Ovary (tissue), 10 donors: ENCODE measurements at places on chromosomes 2 and 18.
A peak's percentile ranks its signal among the peaks of the same experiment; 100 is the strongest.

DNA sequence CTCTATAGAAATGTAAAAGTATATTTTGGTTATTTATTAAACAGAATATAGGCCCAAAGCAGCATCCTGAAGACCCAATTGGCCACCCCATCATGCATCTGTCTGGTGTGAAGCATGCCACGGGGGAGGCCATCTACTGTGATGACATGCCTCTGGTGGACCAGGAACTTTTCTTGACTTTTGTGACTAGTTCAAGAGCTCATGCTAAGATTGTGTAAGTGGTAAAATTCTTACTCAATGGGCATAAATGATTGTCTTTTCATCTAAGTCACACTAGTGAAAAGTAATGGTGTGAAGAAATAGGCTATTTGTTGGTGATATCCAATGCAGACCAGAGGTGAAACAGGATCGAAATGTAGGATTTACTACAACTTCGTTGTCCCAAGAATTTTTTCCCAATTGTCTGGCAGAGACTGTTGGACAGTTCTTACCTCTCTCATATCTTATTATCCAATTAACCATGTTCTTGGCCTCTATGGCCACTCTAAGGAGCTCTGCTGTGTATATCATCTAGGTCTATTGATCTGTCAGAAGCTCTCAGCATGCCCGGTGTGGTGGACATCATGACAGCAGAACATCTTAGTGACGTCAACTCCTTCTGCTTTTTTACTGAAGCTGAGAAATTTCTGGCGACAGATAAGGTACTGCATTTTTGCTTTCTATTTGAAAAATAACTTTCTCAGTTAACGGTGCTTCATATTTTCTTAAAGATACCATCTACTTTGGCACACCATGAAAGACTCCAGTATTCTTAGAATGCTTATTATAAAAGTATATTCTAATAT, 35.0 kb downstream of the AOX1 start:
- H3K36me3 ChIP-seq = no peaks in the 10 kb centered on the region
- no peak for DNase-seq
- H3K27me3 ChIP-seq = no peaks in the 10 kb centered on the region
- H3K27ac ChIP-seq = no peak overlapping the region
- H3K4me1 ChIP-seq = peaks cover 16% of the 10 kb centered on the region

GRCh38 chr18:72895548-72895947, 27.8 kb upstream of the NETO1 start:
- H3K4me3 ChIP-seq = no peak overlapping the region
- no peaks in the 10 kb centered on the region for H3K4me1 ChIP-seq
- DNase-seq = no peak
- no peaks in the 10 kb centered on the region for H3K27me3 ChIP-seq

GRCh38 chr2:189236066-189236465, 56.5 kb upstream of the COL5A2 start:
- H3K27me3 ChIP-seq = no peaks in the 10 kb centered on the region
- H3K36me3 ChIP-seq = no peaks in the 10 kb centered on the region
- no peak overlapping the region for H3K4me3 ChIP-seq
- no peaks in the 10 kb centered on the region for H3K4me1 ChIP-seq

DNA sequence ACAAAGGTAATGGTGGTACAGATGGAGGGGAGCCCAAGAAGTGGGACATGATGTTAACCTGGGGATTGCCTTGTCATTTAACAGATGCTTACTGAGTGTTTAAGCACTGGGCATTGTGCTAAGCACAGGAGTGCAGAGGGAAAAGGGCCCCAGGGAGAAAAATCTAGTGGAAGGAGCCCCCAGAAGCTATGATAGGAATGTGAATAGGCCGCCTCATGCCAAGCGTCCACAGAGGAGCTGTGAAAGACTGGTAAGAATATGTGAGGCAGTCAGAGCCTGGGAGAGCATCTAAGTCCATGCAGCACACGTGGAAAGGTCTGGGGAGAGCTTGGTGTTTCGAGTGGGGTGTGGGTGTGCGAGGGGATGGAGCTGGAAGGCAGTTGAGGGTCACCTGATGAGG, 5.5 kb downstream of the ZNF532 start:
- H3K4me1 ChIP-seq = peaks cover 20% of the 10 kb centered on the region
- H3K4me3 ChIP-seq = no peak overlapping the region
- no peaks in the 10 kb centered on the region for H3K27me3 ChIP-seq

DNA sequence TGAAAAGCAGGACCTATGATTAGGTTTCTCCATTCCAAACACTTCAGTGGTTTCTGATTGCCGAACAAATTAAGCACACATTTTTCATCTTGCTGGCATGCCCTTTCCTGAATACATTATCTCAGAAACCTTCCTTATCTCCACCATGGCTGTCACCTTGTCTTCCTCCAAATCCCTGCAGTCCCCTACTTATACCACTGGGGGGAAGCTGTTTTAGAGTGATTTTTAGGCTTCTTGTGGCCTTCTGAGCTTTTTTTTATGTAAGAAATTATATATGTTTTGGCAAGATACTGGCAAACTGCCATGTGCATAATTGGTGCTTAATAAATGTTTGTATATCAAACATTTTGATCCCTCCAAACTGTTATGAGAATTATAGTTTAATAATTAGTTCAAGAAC, 229.2 kb downstream of the MYT1L start:
- H3K27ac ChIP-seq = no peak overlapping the region
- H3K4me3 ChIP-seq = no peak overlapping the region
- H3K36me3 ChIP-seq = no peaks in the 10 kb centered on the region
- DNase-seq = no peak
- no peaks in the 10 kb centered on the region for H3K27me3 ChIP-seq

DNA sequence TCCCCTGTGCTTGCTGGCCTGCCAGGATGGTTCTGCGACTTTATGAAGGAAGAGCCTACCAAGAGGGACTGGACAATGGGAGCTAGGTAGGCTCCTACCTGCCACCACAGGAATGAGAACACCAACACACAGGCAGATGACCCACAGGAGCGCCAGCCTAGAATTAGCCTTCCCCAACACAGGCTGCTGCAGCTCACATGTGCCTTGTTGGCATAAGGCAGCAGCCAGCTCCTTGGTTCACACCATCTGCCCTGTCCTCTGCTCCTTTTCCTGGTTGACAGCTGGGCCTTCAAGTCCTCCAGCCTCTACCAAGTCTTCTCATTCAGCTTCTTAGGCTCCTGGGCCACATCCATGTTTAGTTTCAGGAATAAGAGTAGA, 705.4 kb upstream of the RAB6C start:
- H3K36me3 ChIP-seq = no peaks in the 10 kb centered on the region
- no peak overlapping the region for H3K4me3 ChIP-seq

DNA sequence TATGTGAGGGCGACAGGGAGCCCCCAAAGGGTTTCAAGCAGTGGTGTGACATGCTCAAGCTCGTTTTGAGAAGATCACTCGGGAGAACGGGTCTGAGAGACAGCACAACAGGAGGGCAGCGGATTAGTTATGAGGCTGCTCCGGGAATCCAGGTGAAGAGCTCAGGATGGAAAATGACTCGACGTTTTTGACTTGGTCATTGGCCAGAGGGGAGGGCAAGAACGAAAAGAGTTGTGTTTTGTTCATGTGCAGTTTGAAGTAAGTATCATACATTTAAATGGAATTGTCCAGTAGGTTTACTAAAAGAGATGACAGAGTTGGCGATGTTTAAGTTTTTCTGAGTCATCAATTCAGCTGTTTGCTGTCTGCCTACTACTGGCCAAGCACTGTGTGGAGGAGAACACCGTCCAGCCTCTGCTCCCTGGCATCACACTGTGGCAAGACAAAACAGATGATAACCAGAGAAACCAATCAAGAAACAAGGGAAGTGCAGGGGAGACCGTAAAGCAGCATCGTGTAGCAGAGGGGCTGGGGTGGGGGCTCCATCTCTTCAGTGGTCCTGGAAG, 25.3 kb upstream of the ANXA4 start:
- no peaks in the 10 kb centered on the region for H3K36me3 ChIP-seq
- H3K27me3 ChIP-seq = no peaks in the 10 kb centered on the region
- no peak overlapping the region for H3K27ac ChIP-seq
- no peak overlapping the region for H3K4me3 ChIP-seq
- H3K4me1 ChIP-seq = no peaks in the 10 kb centered on the region
- DNase-seq = no peak

GRCh38 chr2:144475044-144475443, 44.9 kb downstream of the ZEB2 start:
- H3K27me3 ChIP-seq = no peaks in the 10 kb centered on the region
- peaks cover 25% of the 10 kb centered on the region for H3K4me1 ChIP-seq
- H3K27ac ChIP-seq = no peak overlapping the region

DNA sequence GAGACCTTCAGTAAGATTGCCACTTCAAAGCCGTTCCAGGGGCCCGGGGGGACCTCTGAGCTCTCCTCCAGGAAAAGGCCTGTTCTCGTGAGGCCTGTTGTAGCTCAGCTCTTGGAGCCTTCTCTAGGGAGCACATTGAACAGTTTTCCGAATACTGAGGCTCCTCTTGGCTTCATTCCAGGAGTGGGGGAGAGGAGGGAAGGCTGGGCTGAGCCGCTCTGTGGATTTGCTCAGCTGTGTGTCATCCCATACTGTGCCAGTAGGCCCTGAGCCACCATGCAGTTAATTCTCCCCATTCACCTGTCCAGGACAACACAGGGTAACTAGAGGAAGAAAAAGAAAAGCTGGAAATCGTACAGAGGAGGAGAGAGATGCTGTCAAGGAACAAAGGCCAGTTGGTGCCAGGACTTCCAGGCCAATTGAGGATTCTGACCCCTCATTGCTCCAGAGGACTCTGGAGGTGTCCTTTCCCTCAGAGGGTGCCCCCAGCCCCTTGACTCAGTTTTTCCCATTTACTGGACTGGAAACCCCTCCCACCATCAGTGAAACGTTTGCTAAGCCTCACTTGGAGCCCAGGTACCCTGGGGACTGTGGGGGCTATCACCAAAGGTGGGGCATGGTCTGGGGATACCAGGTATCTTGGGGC, 41.4 kb downstream of the HS1BP3 start:
- H3K36me3 ChIP-seq = no peaks in the 10 kb centered on the region
- no peaks in the 10 kb centered on the region for H3K27me3 ChIP-seq
- peak; percentile 69 for DNase-seq
- peak overlapping the region; percentile 13 for H3K27ac ChIP-seq

DNA sequence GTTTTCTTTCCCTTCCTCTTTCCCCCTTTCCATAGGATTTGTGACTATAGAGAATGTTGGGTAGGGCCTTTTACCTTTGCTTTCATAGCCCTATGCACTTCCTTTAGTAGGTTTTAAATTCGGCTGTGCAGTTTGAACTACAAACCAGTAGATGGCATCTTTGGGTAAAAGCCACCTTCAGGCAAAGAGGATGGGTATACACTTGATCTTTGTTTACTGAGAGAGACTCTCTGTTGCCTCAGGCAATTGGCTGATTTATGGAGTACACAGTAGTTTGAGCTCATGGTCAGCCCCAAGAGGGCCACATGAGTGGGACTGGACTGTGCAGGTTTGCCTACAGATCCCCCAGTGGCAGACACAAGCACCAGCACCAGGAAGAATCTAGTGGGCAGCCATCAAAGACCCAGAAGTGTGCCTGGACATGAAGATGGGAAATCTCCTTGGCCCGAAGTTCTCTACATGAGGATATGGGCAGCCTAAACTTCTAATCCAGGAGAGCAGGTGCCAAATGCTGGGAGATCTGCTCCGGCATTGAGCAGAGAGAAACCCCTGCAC, 1304.3 kb upstream of the DDX18 start:
- no peak for DNase-seq
- no peaks in the 10 kb centered on the region for H3K27me3 ChIP-seq

DNA sequence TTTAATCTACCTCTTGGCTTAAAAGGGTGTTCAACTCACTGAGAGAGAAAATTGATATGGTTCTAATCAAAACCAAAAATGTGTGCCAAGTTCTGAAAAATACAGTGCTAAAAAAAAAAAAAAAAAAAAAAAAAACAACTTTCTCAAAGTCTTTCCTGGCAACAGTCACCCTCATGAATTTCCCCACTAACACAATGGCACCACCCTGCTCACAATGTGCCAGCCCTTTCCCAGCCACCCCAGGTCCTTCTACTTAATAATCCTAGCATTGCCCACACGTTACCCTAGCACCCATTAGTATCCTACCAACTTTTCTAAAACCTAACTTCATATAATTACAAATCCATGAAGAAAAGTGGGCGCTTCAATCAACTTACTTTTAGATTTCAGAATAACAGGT, 106.4 kb downstream of the AFF3 start:
- H3K4me3 ChIP-seq = no peak overlapping the region
- H3K27ac ChIP-seq = no peak overlapping the region
- no peaks in the 10 kb centered on the region for H3K27me3 ChIP-seq

- DNase-seq = no peak
- H3K36me3 ChIP-seq = no peaks in the 10 kb centered on the region
- no peaks in the 10 kb centered on the region for H3K27me3 ChIP-seq
These were observed 25.7 kb downstream of the TPO start for GRCh38 chr2:1438972-1439371.

DNA sequence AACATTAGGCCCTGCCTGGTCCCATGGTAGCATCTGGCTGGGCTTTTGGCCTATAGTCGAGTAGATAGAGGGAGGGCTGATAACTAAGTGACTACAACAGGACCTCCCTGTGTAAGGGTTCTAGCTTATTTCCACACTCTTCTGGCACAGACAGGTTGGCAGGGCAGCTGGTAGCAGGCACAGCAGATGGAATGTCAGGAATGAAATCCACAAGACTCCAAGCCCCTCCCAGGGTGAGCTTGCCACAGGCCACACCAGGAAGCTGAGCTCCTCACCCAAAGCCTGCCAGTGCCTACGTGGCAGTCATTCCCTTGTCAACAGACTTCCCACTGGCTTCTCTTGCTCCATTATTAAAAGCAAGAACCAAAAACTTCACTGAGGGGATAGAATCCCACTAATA, 20.7 kb upstream of the C1QL2 start:
- DNase-seq = no peak
- H3K27ac ChIP-seq = no peak overlapping the region
- no peak overlapping the region for H3K4me3 ChIP-seq
- H3K36me3 ChIP-seq = no peaks in the 10 kb centered on the region
- H3K27me3 ChIP-seq = no peaks in the 10 kb centered on the region
- H3K4me1 ChIP-seq = no peaks in the 10 kb centered on the region

DNA sequence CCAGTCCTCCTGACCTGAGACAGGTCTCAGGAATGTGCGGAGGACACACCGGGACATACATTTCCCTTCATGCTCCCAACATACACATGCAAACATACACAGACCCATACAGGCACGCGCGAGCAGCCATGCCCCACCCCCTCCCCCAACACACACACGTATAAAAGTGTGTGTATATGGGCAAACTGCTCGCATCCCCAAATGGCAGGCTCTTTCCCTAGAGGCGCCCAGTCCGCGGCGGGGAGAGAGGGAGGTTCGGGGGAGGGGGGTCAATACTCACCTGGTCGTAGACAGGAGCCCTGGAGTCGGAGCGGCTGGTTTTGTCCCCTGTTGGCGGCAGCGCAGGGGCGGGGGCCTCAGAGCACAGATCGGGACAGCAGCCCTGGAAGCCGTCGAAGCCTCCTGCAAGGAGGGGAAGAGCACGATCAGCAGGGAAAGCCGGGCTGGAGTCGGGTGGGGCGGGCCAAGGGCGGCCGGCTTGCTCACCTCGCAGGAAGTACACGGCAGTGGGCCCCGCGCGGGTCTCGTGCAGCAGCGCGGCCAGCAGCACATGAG, 682 bp downstream of the DUSP2 start:
- H3K4me1 ChIP-seq = peaks cover 6% of the 10 kb centered on the region
- no peaks in the 10 kb centered on the region for H3K36me3 ChIP-seq
- no peaks in the 10 kb centered on the region for H3K27me3 ChIP-seq
- H3K27ac ChIP-seq = no peak overlapping the region

GRCh38 chr2:96156926-96157648, 11.8 kb upstream of the DUSP2 start:
- no peaks in the 10 kb centered on the region for H3K27me3 ChIP-seq
- no peak overlapping the region for H3K27ac ChIP-seq
- no peak for DNase-seq
- H3K4me3 ChIP-seq = no peak overlapping the region
- no peaks in the 10 kb centered on the region for H3K36me3 ChIP-seq

GRCh38 chr2:12335131-12335530, 381.6 kb upstream of the TRIB2 start:
- H3K4me1 ChIP-seq = no peaks in the 10 kb centered on the region
- no peaks in the 10 kb centered on the region for H3K27me3 ChIP-seq
- H3K36me3 ChIP-seq = no peaks in the 10 kb centered on the region
- no peak for DNase-seq
- H3K27ac ChIP-seq = no peak overlapping the region
- no peak overlapping the region for H3K4me3 ChIP-seq
